ENCODE measurements at places on chromosomes 3 and 15. TPM values are rescaled to one million over a fixed set of nuclear protein-coding genes. Genes with fewer than 3 reads are reported as not detected.

Gene CCDC54
- not detected for total RNA-seq

Gene SLC38A3
- not detected for total RNA-seq

Gene SLC2A2
- not detected for total RNA-seq

Gene NRG4
- total RNA-seq: not detected

Gene WWTR1
- total RNA-seq: 2.0 TPM

Gene XIRP1
- total RNA-seq: not detected

Gene LRRC34
- not detected for total RNA-seq

Gene ZMYND10
- 1.6 TPM for total RNA-seq

Gene EPHB1
- total RNA-seq: 2.1 TPM

Gene ZPLD1
- not detected for total RNA-seq

Gene ACVR2B
- 12.7 TPM for total RNA-seq

Gene LRRC31
- total RNA-seq: not detected

Gene SLC28A1
- total RNA-seq: not detected

Gene PLA2G4D
- total RNA-seq: not detected

Gene MTHFS
- total RNA-seq: 12.6 TPM

Gene SCAANT1
- 4.7 TPM for total RNA-seq

Gene GLCE
- 12.7 TPM for total RNA-seq

Gene KLHL25
- 8.8 TPM for total RNA-seq

Gene ALG1L2
- total RNA-seq: 1.4 TPM

Gene SLC41A3
- total RNA-seq: 40.3 TPM

Gene PCSK6
- 1.1 TPM for total RNA-seq

Gene TEX55
- total RNA-seq: not detected

Gene NMNAT3
- 1.5 TPM for total RNA-seq

Gene ZNF660
- total RNA-seq: not detected

Gene OXTR
- total RNA-seq: 0.17 TPM

Gene SCN5A
- total RNA-seq: not detected

Gene MORC1
- total RNA-seq: 0.12 TPM

Gene KCNMB3
- 0.99 TPM for total RNA-seq

Gene RNU5B-1
- total RNA-seq: not detected

Gene NPTN
- 45.3 TPM for total RNA-seq

Gene GNAT1
- not detected for total RNA-seq

Gene SYNM
- total RNA-seq: 1.8 TPM

Gene PSMA4
- 102 TPM for total RNA-seq

Gene MYLK
- total RNA-seq: 2.9 TPM

Gene GOLGA6L7
- total RNA-seq: not detected

Gene AMT
- 13.3 TPM for total RNA-seq

Gene ABI3BP
- not detected for total RNA-seq

Gene FBXO40
- not detected for total RNA-seq

Gene CD200
- 2.8 TPM for total RNA-seq

Gene STRC
- 1.5 TPM for total RNA-seq
